ENCODE measurements at places on chromosomes 1 and 21. TPM values are rescaled to one million over a fixed set of nuclear protein-coding genes. Genes with fewer than 3 reads are reported as not detected.

GRCh38 chr1:54347955-54348699 is 58.1 kb downstream of the SSBP3 start:
- DNase-seq = no peak

GRCh38 chr1:205791568-205792180 is 16.4 kb upstream of the RAB29 start:
- peak; percentile 63 for DNase-seq

GRCh38 chr1:59315529-59316463 is 18.9 kb downstream of the FGGY start:
- DNase-seq = no peak

DNA sequence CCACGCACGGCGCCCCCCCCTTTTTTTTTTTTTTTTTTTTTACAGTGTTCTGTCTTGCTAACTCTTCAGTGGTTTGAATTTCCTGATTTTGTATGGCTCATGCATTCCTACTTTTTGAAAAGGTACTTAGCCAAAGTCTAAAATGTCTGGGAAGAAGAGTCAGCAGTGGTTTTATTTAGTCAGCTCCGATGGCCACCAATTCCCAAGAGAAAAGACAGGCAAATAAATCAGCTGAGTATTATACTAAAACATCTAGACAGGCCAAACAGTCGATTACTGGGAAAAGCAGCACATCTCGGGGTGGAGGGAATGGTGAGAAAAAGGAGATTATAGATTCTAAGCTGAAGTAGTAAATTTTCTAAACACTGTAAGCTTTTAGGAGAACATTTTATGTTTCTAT is 192.5 kb upstream of the ZRANB2 start:
- no peak for DNase-seq

DNA sequence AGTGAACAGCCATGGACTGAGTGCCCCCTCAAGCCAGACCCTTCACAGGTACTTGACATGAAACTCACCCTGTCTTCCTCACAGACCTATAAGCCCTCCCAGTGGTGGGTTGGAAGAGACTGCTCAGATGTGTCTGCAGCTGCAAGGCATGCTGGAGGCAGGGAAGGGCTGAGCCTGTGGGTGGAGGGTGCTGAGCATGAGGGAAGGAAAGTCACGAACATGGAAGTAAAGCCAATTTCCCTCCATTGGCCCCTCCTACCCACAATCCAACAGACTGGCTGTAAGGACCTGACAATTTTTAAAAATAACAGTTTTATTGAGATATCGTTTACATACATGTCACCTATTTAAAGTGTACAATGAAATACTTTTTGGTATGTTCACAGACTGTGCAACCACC is 44.1 kb downstream of the RCSD1 start:
- DNase-seq = no peak

- DNase-seq = no peak
Measured at GRCh38 chr21:35996217-35996616, 64.1 kb downstream of the SETD4 start.

DNA sequence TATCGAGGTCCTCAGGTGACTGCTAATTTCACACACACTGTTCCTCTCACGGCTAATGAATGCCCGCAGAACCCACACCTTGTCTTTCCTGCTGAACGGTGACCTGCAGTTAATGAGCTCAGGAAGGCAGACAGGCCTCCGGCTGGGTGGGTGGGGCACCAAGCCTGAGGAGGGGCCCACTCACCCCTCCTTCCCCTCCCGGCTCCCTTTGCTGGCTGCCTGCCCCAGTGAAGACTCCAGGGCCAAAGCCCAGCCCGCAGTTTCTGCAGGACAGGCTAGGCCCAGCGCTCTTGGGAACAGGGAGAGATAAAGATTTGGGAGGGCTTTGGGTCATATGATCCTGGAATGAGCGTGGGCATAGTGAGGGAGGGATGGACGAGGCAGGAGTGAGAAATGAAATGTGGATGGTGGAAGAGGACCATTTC is 26.4 kb downstream of the FOXO6 start:
- peak; percentile 87 for DNase-seq

DNA sequence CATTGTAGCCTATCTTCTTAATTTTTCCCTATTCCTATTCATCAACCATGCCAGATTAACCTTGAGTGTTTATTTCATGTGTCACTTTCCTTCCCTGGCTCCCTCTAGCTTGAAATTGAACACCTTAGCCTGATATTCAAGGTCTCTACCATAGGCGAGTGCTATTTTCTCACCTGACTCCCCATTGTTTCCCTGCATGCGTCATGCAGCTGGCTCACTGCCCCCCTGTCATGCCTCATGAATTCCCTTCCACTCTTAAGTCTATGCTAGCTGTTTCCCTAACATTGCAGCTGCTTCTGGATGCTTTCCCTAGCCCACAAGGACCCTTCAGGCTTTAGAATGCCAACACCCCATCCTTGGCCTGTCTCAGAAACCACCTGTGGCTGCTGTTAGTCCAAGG is 56.7 kb upstream of the CD1D start:
- DNase-seq = no peak

DNA sequence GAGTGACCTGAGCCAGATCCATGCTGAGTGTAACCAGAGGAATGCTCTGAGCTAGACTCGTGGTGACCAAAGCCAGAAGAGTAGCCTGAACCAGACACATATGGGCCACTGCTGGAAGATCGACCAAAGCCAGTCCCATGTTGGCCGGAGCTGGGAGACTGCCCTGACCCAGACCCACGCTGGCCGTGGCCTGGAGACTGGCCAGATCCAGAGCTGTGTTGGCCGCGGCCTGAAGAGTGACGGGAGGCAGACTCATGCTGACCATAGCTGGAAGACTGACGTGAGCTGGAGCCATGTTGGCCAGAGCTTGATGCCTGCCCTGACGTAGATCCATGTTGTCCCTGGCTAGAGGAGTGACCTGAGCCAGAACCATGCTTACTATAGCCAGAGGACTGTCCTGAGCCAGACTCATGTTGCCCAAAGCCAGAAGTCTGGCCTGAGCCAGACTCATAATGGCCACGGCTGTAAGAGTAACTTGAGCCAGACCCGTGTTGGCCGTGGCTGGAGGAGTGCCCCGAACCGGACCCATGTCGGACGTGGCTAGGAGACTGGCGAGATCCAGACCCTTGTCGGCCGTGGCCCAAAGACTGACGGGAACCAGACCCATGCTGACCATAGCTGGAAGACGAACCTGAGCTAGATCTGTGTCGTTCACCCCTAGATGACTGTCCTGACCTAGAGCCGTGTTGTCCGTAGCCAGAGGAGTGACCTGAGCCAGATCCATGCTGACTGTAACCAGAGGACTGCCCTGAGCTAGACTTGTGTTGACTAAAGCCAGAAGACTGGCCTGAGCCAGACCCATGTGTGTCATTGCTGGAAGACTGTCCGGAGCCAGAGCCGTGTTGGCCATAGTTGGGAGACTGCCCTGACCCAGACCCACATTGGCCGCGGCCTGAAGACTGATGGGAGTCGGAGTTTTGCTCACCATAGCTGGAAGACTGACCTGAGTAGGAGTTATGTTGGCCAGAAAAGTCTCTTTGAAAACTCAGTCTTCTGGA is 3.5 kb downstream of the HRNR start:
- DNase-seq = peak; percentile 26

DNA sequence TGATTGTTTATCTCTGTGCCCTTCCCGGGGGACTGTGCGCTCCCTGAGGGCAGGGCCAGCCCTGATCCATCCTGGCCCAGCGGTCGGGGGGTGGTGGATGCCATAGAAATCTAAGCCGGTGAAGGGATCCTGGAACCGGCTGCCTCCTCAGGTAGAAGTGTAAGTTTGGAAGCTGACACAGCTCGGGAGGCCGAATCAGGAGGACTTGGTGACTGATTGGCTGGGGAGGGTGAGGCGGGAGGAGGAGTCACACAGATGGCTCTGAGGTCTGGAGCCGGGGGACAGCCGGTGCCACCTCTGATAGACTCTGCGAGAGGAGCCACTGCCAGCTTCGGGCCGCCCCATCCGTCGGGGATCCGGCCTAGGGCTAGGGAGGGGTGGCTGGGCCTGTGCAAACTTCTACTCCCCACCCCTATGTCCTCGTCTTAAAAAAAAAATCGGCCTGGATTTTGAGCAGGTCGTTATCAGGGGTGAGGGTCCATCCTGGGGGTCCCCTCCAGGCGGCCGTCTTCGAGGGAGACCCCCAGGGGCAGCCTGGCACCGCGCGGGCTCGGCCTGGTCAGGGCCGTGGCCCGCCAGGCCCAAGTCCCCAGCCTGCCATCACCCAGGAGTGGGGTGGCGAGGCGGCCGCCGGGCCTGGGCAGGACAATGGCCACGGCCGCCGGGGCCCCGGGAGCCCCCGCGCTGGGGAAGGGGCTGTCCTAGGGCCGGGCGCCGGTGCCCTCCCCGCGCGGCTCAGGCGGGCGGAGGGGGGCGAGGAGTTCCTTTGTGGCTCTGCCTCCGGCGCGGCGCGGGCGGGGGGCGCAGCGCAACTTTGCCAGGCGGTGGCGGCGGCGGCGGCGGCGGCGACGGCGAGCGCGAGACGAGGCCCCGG is 708 bp upstream of the ZNF362 start:
- peak; percentile 81 for DNase-seq

DNA sequence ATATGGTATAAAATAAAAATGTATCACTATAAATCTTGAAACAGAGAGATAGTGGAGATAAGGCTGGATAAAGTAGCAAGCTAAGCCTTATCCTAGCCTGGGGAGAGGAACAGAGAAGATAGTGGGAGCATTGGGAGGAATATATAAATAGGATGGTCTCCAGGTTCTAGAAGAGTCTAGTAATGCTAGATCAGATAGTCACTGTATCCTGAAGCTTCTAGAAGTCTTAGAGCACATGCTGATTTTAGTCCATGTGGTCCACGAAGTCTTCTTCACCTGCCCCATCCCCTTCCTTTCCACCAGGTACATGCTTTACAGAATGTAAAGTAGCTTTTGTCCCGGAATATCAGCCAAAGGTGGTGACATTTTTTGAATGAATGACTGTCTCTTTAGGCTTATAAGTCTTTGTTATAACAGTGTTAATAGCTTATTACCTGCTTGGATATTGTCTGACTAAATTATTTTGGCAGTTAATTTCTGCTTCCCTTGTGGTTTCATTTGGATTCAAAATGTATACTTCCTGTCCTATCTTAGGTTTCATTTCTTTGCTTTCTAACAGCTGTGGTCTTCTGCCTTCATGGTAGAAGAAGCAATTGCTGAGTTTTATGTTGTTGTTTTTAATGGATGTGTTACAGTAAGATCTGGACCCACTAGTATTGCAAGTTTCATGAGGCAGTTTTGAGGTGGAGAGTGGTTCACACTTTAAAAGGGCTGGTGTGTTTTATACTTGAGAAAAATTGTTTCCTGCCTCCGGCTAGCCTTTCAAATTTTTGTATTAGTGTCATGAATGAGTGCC is 5.9 kb downstream of the SMG7 start:
- DNase-seq = no peak

DNA sequence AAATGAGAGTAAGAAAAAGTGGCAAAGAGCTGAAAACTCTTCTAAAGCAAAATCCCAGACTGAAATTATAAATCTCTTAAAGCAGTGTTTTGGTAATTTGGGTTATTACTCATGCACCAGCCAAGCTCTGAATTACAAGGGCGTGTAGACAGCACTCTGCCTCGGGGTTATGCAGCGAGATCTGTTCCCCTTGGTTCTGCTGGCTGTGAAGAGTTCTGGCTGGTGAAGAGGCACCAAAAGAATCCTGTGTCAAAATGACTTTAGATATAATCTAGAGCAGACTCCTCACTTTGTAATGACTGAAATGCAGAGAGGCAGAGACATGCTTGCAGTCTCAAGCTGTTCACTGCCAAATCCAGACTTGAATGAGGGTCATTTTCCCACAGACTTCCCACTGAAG is 461.8 kb upstream of the CXADR start:
- no peak for DNase-seq

GRCh38 chr1:6770751-6771440 is 14.4 kb upstream of the CAMTA1 start:
- no peak for DNase-seq

- peak; percentile 40 for DNase-seq
Measured at GRCh38 chr1:24558902-24559791, 3.3 kb downstream of the NCMAP start.

GRCh38 chr1:65213271-65214023 is 65.4 kb downstream of the AK4 start:
- no peak for DNase-seq

GRCh38 chr1:162757476-162757875 is 33.0 kb upstream of the HSD17B7 start:
- DNase-seq = no peak

DNA sequence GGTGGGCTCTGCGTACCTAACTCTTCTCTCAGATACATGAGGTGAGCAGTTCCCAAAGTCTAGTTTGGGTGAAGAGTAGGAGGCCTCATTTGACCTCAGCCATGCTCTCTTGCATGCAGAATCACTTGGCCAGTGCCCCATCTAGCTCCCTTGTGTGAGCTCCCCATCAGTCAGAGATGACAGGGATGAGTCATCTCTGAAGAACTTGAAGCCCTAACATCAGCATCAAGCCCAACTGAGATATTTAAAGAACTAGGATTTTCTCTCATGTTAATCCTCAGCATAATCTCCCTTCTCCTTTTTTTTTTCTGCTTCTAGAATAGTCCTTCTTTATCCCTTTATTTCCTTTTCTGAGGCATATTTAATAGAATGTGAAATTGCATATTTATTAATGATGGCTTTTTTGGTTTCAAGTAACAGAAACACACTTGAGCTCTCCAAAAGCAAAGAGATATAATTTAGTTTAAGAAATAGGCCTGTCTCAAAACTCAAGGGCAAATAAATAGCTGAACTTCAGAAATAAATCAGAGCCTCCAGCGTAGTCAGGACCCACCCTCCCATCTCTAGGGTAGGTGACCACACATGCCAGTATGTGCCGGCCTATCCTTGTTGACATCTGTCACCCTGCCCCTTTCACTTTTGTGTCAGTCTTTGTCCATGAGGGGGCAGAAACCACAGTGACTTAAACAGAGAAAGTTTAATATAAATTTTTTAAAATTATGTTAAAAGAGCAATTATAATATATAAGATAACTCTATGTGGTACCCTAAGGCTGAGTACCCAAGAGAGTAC is 112.3 kb downstream of the TSEN15 start:
- no peak for DNase-seq

GRCh38 chr1:41892301-41892781 is 26.4 kb downstream of the HIVEP3 start:
- DNase-seq = no peak

The PLEKHG5 gene
- total RNA-seq = 11.8 TPM

The IFT25 gene
- 15.1 TPM for total RNA-seq

The ACADM gene
- 164 TPM for total RNA-seq

The CXADR gene
- total RNA-seq = 14.5 TPM

The FALEC gene
- not detected for total RNA-seq

The SEMA4A gene
- 3.8 TPM for total RNA-seq

The SPOCD1 gene
- total RNA-seq = 0.18 TPM

The GBP6 gene
- total RNA-seq = 0.08 TPM

The TFF1 gene
- total RNA-seq = not detected

All from left cardiac atrium (tissue), 4 donors.